Breast epithelium (tissue), 4 donors: ENCODE measurements at places on chromosomes 2 and 18.
A peak's percentile ranks its signal among the peaks of the same experiment; 100 is the strongest.

DNA sequence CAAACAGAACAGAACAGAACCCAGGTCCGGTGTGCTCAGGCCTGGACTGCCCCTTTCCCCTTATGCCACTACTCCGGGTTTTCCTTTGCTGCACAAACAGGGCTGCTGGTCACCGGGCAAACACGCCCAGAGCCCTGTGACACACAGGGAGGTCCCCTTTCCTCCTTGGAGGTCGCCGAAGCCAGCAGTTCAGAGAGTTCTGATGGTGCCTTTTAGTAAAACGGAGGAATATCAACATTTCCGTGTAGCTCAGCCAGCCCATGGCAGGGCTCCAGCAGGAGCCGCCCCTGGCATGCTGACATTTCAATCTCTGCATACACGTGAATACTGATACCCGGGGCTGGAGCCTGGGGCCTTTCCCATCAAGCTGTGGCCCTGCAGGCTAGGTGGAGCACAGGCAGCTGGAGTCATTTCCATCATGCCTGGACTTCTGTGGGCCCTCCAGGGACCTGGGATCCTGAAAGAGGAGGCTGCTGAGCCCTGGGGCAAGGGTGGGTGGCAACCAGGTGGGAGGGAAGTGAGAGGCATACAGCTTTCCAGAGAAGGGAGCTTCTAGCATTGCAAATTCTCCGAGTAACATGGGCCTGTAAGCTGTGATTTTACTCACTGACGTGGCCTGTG, 91.4 kb upstream of the PXDN start:
- no peaks in the 10 kb centered on the region for H3K36me3 ChIP-seq
- DNase-seq = no peak
- H3K27ac ChIP-seq = no peak overlapping the region
- H3K4me1 ChIP-seq = peaks cover 7% of the 10 kb centered on the region
- no peaks in the 10 kb centered on the region for H3K27me3 ChIP-seq

GRCh38 chr2:148746973-148747372, 102.4 kb downstream of the EPC2 start:
- H3K27ac ChIP-seq = no peak overlapping the region
- H3K4me1 ChIP-seq = no peaks in the 10 kb centered on the region
- H3K4me3 ChIP-seq = no peak overlapping the region
- H3K36me3 ChIP-seq = no peaks in the 10 kb centered on the region

DNA sequence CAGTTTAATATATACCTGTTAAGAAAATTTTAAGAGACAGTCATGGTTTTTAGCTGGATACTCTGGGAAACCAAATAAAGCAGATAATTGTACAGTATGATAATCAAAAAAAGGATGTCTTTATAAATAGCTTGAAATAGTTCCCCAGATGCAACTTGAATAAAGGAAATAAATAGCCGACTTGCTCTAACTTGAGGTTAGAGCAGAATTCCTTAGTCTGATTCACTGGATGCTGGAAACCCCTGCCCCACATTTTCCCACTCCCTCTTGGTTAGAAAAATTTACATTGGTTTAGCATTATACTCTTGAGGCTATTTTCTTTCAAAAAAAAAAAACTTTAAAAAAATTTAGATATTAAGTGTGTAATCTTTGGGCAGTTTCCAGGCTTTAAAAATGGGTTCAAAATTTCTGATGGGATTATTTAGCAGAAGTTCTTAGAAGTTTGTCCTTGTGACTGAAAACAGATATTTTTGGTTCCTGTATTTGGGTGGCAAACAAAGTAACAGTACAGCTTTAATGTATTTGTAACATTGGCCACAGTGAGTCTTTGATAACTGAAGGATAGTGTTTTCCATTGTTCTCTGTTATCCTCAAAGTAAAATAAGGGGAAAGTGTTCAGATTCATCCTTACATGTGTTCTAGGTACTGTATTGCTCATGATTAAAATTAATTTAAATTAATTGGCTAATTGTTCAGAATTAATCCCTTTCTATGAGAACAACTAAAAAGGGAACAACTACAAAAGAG, 39.6 kb downstream of the ITGAV start:
- no peaks in the 10 kb centered on the region for H3K36me3 ChIP-seq
- no peak overlapping the region for H3K27ac ChIP-seq
- H3K4me1 ChIP-seq = no peaks in the 10 kb centered on the region
- no peak overlapping the region for H3K4me3 ChIP-seq
- H3K27me3 ChIP-seq = no peaks in the 10 kb centered on the region
- DNase-seq = no peak

DNA sequence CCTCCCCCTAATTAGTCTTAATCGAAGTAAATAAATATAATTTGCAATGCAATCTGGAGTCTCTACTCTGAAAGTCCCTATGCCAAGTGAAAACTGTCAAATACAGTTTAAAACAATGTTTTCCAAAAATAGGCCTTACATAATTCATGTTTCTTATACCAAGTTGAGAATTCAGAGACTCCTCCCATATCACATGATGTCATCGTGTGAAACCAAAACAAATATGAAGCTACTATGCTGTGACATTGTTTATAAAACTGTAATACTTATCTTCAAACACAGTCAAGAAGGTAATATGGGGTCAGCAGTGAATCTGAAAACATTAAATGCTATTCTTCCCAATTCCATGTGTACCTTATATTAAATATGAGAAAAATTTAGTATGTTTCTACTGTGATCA, 940.2 kb upstream of the FANCL start:
- H3K4me1 ChIP-seq = no peaks in the 10 kb centered on the region
- no peak for DNase-seq
- H3K4me3 ChIP-seq = no peak overlapping the region
- no peak overlapping the region for H3K27ac ChIP-seq

DNA sequence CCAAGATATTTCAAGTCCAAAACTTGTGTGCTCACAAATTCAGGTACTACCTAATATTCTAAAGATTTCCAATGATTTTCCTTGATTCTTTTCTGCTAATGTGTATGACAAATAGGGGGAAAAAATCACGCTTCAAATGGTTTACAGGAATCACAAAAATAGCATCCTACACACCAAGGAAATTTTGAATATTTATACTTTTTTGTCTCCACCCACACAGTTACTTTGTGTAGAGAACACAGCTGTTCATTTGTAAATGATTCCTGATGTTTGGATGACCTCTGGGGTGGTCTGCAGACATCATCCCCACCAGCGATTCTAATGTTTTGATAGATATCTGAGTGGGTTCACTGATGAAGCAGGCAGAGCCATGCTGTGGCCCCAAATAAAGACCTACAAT, 260.6 kb upstream of the NCKAP5 start:
- no peak overlapping the region for H3K4me3 ChIP-seq
- H3K27me3 ChIP-seq = no peaks in the 10 kb centered on the region
- H3K27ac ChIP-seq = no peak overlapping the region
- H3K36me3 ChIP-seq = no peaks in the 10 kb centered on the region

- H3K36me3 ChIP-seq = no peaks in the 10 kb centered on the region
- H3K4me1 ChIP-seq = peaks cover 14% of the 10 kb centered on the region
- no peak overlapping the region for H3K4me3 ChIP-seq
- no peak for DNase-seq
- H3K27me3 ChIP-seq = no peaks in the 10 kb centered on the region
These were observed 83.1 kb downstream of the CDC42EP3 start for GRCh38 chr2:37588316-37588777.

- no peaks in the 10 kb centered on the region for H3K4me1 ChIP-seq
- DNase-seq = no peak
- H3K36me3 ChIP-seq = no peaks in the 10 kb centered on the region
- no peak overlapping the region for H3K27ac ChIP-seq
These were observed 10.9 kb upstream of the HOXD1 start for GRCh38 chr2:176177580-176178037.

DNA sequence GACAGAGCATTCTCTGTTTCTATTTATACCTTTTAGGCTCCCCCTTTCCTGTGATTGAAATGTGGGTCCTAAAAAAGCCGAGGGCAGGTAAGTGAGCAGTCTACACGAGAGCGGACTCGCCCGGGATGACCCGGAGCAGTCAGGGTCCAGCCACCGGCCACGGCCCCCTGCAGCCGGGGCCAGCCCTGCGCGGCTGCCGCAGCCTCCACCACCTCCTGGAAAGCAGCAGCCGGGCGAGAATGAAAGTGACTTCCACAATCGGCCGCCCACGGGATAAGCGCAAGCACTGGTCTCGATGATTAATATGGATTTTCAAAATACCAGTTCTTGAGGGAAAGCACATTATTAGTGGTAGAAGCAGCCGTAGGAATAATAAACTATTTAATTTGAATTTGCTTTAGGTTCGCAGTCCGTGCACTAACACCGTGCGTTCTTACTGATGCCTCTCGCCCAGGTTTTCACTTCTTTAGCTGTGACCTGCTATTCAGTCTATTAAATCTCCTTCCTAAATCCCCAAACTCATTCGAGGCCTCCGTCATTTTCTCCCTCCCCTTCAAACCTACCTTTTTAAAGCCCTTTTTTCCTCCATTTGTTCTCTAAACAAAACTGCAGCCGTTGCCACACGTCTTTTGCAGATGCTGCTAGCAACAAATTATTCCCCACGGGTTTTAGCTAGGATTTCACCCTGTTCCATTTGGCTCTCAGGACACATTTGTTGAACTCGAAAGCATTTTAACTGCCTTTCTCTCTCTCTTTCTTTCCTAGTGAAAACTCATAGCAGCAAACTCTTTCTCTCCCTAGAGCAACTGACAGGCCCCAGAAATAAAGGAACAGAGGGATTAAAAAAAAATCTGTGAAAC, 1015.1 kb upstream of the PIK3C3 start:
- no peak overlapping the region for H3K27ac ChIP-seq
- no peak for DNase-seq
- H3K4me1 ChIP-seq = no peaks in the 10 kb centered on the region
- no peaks in the 10 kb centered on the region for H3K27me3 ChIP-seq
- peak overlapping the region; percentile 49 for H3K4me3 ChIP-seq
- H3K36me3 ChIP-seq = no peaks in the 10 kb centered on the region

DNA sequence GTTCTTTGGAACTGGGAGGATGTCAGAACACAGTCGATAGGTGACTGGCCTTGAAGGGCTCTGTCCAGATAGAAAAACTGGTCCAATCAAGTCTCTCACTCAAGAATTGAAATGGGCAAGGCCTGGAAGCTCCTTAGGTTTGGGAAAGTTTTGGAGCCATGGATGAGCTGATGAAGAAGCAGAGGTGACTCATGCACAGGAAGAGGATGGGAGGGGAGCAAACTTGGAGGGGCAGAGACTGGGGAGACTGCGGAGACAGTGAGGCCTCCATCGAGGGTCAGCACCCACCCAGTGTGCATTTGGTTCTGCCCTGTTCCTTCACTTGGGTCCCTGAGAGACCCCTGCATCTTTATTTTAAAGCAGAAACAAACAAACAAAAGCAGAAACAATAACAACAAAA, 41.1 kb downstream of the SOWAHC start:
- no peak overlapping the region for H3K27ac ChIP-seq
- no peak overlapping the region for H3K4me3 ChIP-seq
- H3K4me1 ChIP-seq = no peaks in the 10 kb centered on the region
- H3K27me3 ChIP-seq = no peaks in the 10 kb centered on the region

DNA sequence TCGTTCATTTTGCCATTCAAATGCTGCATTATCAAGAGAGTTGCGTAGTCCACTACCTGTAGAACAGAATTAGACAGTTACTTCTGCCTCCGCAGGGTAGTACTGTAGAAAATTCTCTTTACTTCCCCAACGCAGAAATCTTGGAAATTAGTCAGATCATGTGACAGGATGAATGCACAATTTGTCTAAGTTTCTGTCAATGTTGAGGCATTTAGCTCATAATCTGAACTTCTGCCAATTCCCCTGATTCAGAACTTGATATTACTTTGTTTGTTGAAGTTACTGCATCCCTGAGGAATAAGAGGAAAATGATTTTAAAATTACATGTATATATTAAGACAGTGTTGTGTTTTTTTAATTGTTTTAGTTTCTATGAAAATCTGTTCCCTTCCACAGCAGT, 83.4 kb downstream of the TTC27 start:
- peaks cover 6% of the 10 kb centered on the region for H3K4me1 ChIP-seq
- no peaks in the 10 kb centered on the region for H3K27me3 ChIP-seq

- H3K27ac ChIP-seq = no peak overlapping the region
- no peaks in the 10 kb centered on the region for H3K27me3 ChIP-seq
- no peak overlapping the region for H3K4me3 ChIP-seq
- no peaks in the 10 kb centered on the region for H3K4me1 ChIP-seq
- no peak for DNase-seq
- no peaks in the 10 kb centered on the region for H3K36me3 ChIP-seq
These were observed 58.7 kb upstream of the CDH19 start for GRCh38 chr18:66662632-66663031.

- H3K4me1 ChIP-seq = no peaks in the 10 kb centered on the region
- H3K27ac ChIP-seq = no peak overlapping the region
- no peak overlapping the region for H3K4me3 ChIP-seq
- no peaks in the 10 kb centered on the region for H3K36me3 ChIP-seq
- DNase-seq = no peak
- no peaks in the 10 kb centered on the region for H3K27me3 ChIP-seq
These were observed 35.7 kb upstream of the LTBP1 start for GRCh38 chr2:32910883-32911598.

DNA sequence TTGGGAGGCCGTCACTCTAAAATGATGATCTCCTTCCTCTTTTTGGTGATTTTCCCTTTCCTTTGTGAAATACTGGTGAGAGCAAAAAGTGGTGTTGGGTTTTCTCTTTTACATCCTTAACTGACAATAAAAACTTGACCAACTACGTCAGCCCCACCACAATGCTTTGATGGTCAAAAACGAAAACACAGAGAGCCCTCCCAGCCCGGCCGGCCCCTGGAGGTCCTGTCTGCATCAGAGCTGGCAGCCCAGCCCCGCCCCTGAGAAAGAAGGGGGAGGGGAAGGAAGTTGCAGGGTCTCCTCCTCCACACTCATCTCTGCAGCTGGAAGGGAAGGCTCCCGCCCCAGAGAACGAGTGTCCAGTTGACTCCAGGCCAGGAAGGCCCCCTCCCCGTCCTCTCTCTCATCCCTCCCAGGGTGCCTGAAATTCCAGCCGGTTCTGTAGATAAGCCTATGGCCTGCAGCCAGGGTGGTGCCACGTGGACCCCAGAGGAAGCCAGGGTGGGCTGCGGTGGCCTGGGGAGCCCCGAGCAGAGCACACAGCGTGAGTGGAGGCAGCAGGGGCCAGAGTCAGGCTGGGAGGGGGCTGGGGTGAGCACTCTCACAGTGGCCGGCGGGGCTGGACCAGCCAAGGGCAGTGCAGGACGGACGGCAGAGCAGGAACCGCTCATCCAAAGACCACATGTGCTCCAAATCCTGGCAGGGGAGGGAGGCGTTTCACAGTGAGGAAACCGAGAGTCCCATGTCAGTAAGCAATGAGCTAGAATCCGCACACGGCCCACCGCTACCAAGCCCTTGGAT, 19.8 kb downstream of the BIN1 start:
- peak; percentile 35 for DNase-seq
- H3K36me3 ChIP-seq = no peaks in the 10 kb centered on the region
- H3K27ac ChIP-seq = peak overlapping the region; percentile 93

DNA sequence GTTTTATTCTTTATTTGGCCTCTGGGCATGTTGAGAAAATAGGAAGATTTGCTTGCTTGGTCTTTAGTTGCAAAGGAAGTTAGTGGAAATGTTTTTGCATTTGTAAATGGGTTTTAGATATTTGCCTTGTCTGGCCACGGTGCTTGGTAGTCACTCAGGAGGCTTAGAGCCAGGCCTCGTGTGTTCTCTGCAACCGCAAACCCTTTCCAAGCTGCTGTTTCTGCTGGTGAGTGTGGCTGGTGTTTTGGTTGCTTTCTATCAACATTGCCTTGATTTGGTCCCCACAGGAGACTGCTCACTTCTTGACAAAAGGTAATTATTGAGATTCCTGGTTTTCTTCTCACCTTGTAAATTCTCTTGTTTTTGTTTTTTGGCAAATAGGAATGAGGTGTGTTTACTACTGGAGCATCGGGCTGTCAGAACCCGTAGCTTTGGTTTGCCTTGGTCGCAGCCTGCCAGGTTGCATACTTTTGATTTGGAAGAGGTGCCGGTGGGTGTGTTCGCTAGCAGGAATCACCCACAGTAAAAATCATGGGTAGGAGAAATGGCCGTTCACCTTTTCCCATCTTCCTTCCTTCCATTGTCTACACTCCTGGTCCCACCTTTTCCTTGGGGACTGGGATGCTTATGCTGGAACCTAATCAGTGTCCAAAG, 15.8 kb downstream of the ASAP2 start:
- peaks cover 4% of the 10 kb centered on the region for H3K4me1 ChIP-seq
- no peak overlapping the region for H3K4me3 ChIP-seq
- no peaks in the 10 kb centered on the region for H3K27me3 ChIP-seq
